Hematopoietic multipotent progenitor cell (in vitro differentiated cells): ENCODE measurements at places on chromosomes 11 and 22. TPM values are rescaled to one million over a fixed set of nuclear protein-coding genes. Genes with fewer than 3 reads are reported as not detected.
A peak's percentile ranks its signal among the peaks of the same experiment; 100 is the strongest.

DNA sequence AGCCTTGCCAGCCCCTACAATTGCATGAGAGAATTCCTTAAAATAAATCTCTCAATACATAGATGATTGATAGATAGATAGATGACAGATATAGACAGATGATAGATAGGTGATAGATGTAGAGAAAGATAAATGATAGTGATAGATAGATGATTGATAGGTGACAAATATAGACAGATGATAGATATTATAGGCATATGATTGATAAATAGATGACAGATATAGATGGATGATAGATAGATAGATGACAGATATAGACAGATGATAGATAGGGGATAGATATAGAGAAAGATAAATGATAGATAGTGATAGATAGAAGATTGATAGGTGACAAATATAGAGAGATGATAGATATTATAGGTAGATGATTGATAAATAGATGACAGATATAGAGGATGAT lies 564.6 kb downstream of the ETS1 start:
- no peak for DNase-seq

HTR3A gene
- total RNA-seq: under 0.01 TPM

DNA sequence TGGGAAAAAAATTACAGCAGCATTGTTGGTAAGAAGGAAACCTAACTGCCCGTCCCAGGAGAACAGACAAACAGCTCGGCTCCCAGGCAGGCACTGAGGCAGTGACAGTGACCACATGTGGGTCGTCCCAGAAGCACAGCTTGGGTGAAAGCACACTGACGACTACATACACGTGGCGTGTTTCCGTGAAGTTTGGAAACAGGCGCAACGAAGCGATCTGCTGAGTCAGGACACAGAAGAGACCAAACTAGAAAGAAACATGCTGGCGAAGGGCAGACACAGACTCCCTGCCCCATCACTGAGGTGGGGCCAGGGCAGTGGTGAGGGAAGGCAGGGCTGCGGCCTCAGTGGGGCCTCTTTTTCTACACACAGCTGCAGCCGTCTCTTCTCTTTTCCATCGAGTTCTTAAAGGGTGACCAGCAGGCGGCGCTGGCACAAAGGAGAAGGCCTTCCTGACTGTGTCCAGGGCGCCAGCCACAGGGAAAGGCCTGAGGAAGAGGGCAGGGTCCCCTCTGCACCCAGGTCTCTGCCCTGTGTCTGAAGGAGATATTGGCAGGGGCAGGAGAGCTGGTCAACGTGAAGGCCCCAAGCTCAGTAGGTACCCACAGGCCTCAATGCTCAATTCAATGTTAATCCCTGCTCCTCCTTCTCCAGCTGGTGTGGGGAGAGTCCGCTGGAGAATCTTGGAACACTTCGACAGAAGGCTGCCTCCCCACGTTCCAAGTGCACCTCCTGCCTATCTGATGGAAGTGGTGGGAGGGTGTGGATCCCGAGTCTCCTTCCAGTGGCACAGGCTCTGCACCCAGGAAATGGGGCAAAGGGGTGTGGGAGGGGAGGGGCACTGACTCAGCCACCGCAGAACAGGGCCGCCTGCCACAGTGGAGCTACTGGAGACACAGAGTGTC lies 19.9 kb downstream of the CARS1 start:
- peak; percentile 54 for DNase-seq

SOX10 gene
- not detected for total RNA-seq

DNA sequence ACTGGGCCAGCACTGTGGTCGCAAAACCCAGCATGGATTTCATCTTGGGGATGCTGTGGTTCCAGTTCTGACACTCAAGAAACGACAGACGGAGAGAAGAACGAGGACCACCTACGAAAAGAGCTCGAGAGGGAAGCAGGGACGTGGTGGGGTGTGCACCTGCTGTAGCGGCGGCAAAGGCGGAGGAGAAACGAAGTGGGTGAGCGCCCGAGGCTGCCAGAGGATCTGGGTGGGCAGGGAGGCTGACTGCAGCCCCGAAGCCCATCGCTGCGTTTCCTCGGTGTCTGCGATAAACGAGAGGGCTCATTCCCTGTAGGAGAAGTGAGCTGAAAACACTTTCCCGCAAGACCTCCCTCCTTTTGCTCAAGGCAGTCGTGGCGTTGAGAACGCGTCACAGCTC lies 246.1 kb downstream of the OR4C45 start:
- no peak for DNase-seq

DNA sequence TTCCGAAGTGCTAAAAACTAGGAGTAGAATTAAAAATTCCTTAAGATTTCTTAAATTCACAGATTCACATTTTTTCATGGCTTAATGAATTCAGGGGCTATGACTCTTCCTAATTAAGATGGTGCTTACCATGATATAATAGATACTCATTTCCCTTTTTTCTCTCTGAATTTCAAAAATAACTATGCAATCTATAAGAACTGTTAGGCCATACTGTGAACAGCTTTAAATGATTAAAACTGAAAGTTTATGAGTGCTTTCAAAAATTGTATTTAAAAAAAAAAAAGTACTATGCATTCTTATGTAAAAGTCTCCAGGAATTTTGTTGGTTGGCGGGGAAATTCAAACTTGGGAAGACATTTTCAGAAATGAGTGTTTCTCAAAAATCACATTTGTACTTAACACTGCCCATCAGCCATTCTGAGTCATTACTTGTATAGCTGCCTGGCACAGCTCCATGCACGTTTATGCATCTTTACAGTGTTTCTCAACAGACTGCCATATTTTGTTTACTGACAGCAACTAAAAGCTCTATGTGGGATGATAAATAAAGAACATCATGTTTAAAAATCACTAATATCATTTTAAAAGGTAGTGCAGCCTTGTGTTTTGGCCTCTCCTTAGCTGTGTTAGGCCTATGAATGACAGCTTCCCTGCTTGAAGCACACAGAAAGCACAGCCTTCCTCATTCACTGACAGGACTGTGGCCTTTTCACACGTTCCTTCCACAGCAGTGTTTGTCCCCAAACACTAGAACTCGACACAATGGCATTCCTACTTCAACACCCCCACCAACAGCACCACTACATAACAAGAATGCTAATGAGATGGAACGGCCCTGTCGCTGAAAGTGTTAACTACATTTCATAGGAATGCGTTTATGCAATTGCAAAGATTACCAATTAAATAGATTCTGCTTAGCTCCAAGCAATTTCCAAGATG lies 131.4 kb downstream of the DCDC1 start:
- DNase-seq: no peak

GRCh38 chr11:6681949-6682348 lies 1.2 kb downstream of the MRPL17 start:
- DNase-seq: no peak

DHCR7 gene
- 40.9 TPM for total RNA-seq

GRCh38 chr11:8765294-8765693 lies 82.7 kb downstream of the RPL27A start:
- no peak for DNase-seq

IGSF22 gene
- total RNA-seq: 0.54 TPM
